ENCODE measurements at places on chromosomes 1 and 21.
A peak's percentile ranks its signal among the peaks of the same experiment; 100 is the strongest.

- DNase-seq: no peak
Measured at GRCh38 chr1:56265216-56265615, 314.1 kb downstream of the PLPP3 start.

DNA sequence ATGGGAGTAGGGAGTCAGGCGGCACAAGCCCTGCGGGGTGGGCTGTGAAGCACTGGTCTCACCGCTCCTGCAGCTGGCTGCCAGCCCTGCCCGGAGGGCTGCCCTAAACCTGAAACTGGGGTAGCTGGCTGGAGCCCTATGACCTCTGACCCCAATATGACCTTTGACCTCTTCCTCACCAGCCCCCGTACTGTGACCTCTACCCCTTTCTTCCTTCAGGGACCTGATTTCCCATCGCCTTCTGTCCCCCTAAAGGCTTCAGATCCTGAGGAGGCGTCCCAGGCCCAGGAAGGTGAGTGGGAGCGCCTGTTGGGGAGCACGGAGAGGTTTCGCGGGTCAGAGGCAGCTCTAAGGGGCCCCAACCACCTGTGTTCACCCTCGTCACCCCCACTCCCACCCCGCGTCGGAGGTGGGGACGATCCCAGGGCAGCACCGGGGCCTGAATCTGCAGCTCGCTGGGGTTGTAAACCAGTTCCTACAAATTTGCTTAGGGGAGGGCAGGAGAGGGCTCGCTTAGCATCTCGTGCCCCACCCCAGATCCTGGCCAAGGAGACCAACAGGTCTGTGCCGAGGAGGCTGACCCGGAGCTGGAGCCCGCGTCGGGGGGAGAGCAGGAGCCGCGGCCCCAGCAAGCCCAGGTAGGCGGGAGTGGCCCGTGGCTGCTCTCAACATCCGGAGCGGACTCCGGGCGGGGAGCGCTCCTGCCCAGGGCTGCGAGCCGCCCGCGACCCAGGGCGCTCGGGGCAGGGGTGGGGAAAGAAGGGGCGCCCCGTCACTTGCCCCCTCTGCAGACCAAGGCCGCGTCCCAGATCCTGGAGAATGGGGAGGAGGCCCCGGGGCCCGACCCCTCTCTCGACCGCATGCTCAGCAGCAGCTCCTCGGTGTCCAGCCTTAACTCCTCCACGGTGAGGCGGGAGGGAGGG is 7.3 kb downstream of the SYTL1 start:
- peak; percentile 48 for DNase-seq

- no peak for DNase-seq
Measured at GRCh38 chr1:7250597-7251453, 465.6 kb downstream of the CAMTA1 start.

DNA sequence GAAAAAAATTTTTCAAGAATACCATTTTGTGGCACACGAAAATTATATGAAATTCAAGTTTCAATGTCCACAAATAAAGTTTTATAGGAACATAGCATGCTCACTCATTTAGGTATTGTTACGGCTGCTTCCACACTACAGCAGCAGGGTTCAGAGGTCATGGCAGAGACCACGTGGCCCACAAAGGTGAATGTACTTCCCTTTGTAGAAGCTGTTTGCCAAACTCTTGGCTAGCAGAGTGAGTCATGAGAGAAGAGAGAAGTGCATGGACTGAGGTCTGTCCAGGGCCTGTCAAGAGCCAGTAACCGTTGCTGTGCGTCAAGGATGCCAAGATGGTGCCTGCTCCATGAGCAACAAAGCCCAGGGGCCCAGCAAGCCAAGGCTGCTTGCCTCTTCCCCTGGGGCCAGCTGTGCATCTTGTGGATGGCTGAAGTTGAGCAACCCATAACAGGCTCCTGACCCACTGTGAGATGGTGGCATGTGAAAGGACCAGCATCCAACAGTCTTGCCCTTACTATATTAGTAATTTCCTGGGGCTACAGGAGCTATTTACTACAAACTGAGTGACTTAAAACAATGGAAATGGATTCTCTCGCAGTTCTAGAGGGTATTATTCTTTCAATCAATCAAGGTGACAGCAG is 64.8 kb upstream of the ATP5PO start:
- no peak for DNase-seq

DNA sequence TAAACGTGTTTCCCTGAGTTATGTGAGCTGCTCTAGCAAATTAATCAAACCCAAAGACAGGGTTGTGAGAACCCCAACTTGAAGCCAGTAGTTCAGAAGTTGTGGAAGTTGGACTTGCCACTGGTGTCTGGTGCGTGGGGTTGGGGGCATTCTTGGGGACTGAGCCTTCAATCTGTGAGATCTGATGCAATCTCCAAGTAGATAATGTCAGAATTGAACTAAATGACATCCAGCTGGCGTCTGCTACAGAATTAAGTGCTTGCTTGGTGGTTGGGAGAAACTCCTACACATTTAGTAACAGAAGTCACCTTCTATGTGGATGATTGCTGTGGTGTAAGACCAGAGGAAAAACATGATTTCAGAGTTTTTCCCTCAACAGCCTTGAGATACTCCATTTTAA is 207.4 kb downstream of the FGGY start:
- no peak for DNase-seq

DNA sequence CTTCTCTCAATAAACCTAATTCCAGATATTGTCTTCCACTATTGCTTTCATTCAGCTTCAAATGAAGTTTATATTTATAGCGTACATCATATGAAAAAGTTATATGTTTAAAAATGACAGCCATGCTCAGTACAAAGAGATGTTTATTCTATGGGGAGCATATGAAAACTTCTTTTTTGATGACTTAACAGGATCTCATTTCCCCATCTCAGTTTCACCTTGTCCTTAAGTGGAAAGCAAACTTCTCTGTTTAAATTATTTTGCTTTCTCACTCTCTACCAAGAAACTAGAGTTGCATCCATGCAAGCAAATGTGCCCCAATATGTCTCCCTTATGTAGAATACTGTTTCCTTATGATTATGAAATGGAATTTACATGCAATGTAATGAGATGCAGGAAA is 799.5 kb upstream of the RGS18 start:
- no peak for DNase-seq

- no peak for DNase-seq
Measured at GRCh38 chr1:76835203-76835602, 32.1 kb upstream of the ST6GALNAC5 start.

DNA sequence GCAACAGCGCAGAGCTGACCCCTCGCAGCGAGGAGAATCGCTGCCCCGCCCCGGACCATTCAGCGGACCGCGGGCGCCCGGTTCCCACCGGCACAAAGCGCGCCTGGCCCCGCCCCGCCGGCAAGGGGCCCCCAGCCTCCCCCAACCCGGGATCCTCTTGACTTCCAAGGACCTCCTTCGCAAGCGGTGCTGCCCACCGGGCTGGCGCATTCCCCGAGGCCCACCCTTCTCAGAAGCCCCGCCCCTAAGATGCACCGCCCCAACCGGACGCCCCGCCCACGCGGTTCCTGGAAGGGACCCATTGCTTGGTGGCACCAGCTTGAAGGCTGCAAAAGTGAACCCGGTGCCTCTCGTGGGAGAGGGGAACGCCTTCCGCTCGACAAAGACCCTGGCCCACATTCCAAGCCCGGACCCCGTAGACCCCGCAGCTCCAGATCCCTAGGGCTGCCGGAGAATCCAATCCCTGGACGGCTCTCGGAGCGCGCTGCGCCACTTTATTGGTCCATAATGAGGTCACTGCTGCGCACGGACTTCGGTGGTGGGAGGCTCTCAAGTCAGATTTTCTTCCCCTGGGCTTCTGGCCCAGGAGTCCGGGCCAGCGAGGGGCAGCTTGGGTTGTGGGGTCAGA is 2.0 kb downstream of the HES3 start:
- peak; percentile 50 for DNase-seq

- no peak for DNase-seq
Measured at GRCh38 chr1:172122381-172122780, 281.1 kb downstream of the DNM3 start.

GRCh38 chr1:1919304-1920056 is 401 bp upstream of the TMEM52 start:
- DNase-seq: peak; percentile 100

DNA sequence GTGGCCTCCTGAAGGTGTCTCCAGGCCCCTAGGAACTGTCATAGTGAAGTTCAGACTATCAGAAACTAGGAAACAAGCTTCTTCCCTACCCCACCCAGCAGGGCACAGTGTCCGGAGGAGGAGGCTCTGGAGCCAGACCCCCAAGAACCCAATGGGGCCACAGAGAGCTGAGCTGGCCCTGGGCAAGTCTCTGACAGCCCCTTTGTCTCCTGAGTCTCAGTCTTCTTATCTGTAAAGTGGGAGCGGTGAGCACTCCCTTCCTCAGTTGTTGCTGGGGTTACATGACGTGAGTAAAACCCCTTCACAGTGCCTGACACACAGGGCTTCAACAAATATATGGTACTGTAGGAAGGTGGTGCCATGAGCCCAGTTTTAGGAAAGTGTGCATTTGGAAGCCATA is 675.8 kb downstream of the MATN1 start:
- DNase-seq: no peak

DNA sequence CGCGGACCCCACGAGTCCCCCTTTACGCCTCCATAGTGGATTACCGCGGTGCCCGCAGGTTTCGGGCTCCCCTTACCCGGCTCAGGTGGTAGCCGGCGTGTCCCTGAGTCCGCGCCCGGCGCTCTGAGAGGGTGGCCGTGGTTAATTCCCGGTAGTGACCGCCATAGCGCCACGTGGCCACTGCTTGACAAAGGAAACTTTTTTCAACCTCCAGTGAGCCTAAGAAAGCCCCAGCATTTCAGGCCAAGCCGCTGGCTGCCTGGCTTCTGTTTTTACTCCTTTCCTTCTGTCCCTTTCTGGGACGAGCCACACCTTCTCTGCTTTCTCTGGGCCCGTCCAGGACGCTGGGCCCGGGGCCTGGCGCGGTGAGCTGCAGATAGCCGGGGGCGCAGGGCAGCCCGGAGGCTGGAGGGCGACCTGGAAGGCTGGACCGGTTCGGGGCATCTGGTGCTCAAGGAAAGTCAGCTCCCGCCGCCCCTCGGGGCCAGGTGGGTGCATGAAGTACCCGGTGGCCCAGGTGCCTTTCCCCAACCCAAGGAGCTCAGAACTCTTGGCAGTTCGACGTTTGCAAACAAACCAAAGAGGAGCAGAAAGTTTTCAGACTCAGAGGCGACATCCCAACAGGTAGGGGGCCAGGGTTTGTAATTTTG is 540 bp upstream of the C1orf198 start:
- no peak for DNase-seq

GRCh38 chr21:40074198-40074597 is 207.0 kb downstream of the PCP4 start:
- no peak for DNase-seq

GRCh38 chr21:38244885-38245869 is 11.6 kb upstream of the KCNJ15 start:
- DNase-seq: peak; percentile 61

GRCh38 chr1:103107741-103108375 is 464 bp downstream of the COL11A1 start:
- DNase-seq: no peak

DNA sequence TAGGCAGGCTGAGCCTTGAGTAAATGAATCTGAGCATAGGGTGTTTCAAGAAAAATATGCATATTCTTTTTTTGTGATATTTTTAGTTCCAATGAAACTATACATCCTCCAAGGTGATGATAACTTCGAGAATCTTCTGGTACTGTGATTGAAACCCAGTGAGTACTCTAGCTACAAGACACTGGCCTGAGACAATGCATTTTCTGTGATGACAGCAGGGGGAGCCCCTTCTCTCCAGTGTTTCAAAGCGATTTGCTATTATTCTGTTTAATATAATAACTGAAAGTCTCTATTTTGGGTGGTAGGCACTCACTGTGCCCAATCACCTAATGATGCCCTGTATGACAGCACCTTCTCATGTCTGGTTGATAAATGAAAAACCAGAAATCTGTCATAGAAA is 12.1 kb downstream of the IRF2BP2 start:
- DNase-seq: peak; percentile 82
